ENCODE measurements at places on chromosomes 4 and X.

DNA sequence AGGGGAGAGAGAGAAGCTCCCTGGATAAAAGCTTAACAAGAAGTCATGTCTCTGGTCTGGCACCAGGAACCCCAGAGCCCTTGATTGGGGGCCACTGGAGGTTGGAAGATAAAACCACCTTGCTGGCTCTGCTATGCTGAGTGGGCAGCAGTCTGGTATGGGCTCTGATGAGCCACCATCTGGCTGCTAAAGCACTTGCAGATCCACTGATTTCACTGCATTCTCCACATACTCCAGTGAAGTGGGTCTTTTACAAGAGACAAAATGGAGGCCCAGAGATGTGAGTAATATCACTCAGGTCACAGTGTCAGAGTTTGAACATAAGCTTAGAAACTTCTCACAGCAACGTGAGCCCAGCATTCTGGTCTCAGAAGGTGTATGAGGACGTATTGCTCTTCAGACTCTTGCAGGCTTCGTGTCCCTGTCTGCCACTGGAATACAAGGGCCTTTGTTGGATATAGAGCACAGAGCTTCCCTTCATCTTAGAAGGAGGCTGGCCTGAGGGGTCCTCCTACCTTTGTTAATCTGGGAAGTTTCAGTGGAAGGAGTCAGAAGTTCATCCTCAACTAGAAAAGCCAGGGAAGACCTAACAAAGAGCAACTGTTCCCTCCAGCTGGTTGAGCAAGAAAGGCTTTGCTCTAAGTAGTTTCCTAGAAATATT lies 11.8 kb downstream of the CLDN2 start:
- no peak for DNase-seq

- no peak for DNase-seq
Measured at GRCh38 chr4:26074712-26075430, 160.9 kb downstream of the SMIM20 start.

DNA sequence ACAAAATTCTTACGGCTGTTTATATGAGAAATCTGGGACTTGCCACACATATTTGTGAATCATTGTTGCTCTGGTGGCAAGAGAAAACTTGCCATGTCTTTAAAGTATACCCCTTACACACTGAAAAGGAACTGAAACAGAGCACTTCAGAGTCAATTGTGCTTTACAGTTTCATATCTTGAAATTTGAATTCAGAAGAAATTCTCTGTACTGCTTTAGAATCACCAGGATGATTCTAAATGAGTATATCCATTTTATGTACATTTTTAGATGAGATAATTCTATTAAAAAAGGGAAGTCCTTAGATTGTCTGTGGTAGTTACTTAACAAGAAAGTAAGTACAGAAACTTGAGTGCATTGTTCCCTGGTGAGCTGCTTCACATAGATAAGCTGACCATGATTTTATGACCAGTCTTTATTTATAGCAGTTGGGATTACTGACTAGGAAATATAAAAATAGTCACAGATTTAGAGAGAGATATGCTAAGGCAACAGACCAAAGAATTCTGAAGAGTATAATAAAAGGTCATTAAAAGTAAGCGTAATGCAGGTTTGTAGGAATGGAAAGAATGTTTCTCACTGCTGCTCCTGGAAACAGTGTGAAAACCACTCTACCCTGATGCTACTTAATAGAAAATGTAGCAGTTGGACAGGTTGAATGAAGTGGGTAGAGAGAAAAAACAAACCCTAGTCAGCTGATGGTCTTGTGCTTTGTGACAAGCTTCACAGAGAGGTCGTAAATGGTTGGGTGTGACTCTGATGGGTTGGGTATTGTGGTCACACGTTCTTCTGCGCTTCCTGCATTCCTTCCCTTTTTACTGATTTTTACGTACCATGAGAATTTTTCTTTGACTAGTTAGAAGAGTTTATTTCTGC lies 41.0 kb downstream of the FNIP2 start:
- DNase-seq, result peak; percentile 85

- DNase-seq, result peak; percentile 8
Measured at GRCh38 chr4:117971403-117971802, 62.9 kb upstream of the NDST3 start.

GRCh38 chr4:7485096-7485495 lies 50.4 kb upstream of the PSAPL1 start:
- no peak for DNase-seq

- no peak for DNase-seq
Measured at GRCh38 chr4:54723220-54723619, 65.5 kb downstream of the KIT start.

DNA sequence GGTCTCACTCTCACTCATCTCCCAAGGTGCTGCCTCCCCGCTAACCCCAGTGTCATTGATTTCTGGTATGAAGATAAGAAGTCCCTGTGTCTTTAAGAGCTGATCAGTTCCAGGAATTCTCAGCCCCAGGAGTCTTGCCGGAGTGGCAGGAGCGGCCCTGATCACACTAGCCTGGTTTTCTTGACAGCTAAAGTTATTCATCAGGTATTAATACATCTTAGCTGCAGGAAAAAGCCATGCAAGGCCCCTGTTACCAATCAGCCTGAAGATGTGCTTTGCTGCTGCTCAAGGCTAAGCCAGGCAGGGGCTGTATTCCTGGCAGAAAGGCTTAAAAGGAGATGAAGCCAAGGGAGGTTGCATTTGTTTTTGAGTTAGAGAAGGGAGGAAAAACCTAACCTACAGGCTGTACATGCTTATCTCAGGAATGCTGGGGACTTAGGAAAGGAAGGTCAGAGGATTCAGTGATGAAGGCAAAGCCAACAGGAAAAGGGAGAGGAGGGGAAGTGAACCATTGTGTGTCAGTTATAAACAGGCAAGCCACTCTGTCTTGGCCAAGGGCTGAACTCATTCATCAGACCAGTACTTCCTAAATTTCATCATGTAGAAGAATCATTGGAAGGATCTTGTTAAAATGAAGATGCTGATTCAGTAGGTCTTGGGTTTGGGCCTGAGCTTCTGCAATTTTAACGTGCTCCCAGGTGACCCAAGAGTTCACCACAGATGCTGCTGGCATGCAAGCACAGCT lies 8.6 kb downstream of the SRPX start:
- no peak for DNase-seq

DNA sequence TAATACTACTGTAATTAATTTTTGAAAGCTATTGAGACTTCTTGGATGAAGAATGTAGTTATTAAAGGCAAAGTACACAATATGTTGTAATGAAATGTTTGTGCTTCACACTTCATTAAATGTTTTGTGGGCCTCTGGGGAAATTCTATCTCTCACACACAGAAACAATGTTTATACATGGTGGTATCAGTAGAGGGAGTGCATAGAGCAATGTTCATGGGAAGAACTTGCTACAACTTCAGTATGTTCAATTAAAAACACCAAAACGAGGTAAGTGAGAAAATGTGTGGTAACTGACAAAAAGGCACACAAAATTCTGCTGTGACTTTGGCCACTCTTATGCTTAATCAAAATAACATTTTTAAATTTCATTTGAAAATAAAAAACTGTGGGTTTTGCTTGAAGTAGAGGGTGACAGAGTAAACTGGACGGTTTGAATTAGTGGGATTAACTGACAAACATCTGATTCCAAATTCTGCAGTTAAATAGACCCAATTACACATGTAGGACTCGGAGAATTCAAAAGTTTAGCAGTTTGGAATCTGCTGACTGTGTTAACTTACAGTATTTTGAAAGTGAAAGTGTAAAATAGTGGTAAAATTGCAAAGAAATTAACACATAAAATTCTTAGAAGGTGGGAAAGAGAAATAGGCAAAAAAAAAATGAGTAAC lies 111.4 kb upstream of the TTC29 start:
- DNase-seq, result peak; percentile 42

- DNase-seq, result no peak
Measured at GRCh38 chr4:61309616-61310015, 109.5 kb downstream of the ADGRL3 start.

GRCh38 chr4:6225469-6225868 lies 25.1 kb upstream of the JAKMIP1 start:
- DNase-seq, result no peak

- no peak for DNase-seq
Measured at GRCh38 chr4:178414042-178414441, 971.8 kb upstream of the AGA start.

DNA sequence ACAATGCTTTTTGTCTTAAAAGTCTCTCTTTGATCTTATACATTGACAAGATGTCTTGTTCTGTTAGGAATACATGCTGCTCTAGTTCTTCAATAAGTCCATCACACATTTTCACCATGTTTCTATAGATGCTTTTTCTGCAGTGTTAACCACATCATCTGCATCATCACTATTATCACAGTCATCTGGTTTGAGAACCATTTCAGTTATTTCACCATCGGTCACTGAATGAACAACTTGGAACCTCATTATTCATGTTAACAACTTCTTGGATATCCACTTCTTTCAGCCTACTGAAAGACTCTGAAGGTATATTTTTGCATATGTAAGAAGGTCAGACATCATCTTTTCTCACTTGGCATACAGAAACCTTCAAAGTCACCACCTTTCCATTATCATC lies 975.2 kb downstream of the STIM2 start:
- no peak for DNase-seq

DNA sequence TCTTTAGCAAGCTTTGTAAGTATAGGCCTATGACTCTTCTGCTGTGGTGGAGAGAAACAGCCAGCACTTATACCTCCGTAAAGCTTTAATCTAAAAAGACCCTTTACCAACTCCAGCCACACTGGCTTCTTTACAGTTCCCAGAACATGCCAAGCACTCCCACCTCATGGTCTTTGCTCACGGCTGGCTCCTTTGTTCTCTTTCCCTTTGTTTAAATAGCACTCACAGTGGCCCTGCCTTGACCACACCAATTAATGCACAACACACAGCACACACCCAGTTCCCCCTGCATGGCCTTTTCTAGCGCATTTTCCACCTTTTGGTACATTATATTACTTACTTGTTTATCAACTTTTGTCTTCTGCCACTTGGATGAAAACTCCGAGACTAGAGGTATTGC lies 18.9 kb downstream of the PPID start:
- DNase-seq, result no peak

DNA sequence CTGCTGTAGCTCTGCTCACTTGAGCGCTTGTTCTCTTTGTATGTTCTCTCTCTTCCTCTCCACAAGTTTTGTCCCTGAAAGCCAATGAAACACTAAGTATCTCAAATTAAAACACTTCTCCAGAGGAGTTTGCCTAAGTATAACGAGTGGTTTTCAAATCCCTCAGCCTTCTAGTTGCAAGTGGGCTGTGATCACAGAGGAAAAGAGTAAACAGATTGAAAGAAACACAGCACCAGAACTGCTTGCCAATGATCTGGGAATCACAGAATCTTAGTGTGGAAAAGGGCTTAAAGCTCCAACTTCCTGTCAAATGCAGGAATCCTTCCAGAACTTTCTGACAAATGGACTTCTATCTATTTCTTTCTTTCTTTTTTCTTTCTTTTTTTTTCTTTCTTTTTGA lies 4.8 kb upstream of the PRSS12 start:
- DNase-seq, result no peak

DNA sequence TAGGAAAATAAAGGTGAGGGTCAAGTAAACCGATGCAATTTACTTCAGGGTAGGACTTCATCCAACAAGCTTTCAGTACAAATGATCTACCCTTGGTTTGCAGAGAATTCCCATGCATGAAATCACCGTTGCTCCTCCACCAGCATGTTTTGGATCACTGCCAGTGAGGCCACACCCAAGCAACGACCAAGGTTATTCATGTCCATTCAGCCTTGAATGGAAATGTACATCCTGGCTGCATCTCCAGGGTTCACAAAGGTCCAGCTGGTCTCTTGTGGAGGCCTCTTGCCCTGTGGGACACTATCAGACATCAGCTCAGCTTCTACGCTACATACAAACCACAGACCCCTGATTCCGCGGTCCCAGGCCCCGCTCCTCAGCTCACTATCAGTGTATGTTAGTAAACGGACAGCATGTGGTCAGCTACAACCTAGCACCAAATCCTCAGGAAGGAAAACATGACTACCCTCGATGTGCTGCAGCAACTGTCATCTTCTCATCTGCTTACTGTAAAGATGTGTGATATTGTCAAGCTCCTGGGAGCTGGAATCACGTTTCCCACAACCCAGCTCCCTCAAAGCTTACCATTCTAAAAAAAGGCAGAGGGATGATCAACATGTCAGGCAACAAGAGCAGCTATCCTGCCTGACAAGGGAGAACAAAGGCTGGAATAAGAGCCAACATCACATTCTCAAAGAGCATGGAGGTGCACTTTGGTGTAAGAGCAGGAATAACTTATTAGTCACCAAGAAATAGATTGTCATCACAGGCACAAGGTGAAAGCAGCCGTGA lies 4.9 kb downstream of the LYAR start:
- DNase-seq, result no peak

DNA sequence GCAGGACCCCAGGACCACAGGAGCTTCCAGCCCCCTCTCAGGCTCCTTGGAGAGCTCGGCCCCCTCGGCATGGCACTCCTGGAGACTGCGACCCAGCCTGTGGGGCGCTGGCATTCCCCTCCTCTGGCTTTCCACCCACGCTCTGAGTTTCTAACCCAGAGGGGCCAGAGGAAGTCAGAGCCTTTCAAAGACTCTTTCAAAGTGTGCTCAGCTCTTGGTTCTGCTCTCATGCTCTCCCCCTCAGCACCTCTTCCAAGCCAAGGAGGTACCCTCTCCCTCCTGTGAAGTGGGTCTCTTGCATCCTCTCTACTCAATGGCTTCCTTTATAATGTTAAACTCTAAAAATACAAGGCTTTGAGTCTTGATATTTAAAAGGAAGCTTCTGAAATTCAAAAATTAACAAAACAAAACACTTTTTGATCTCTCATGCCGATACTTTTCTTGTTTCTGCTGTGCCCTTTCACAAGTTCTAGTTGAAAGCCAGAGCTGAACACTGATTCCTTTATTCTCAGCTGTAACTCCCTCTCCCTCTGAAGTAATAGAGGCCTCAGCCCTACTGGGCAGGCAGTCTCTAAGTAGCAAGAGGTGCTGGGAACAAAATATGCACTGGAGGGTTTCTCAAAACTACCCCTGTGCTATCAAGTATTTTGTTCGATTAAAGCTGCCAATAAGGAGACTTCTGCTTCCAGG lies 82.8 kb downstream of the NAT8L start:
- DNase-seq, result no peak

DNA sequence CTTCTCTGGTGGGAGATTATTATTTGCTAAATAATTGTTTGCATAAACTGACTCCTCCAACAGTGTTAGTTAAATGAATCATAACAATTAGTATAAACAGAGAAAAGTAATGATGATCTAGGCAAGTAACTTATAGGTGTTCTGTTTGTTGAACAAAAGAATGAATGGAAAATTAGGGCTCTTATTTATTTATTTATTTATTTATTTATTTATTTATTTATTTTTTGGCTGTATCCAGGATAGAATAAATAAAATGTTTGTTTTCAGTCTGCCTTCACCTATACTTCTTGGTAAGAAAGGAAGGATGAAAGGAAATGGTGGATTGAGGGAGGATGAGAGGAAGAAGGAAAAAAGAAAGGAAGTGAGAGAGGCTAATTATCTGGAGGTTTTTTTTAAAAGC lies 561.6 kb upstream of the MAGEB2 start:
- DNase-seq, result no peak

- no peak for DNase-seq
Measured at GRCh38 chrX:71536285-71536684, 3.4 kb downstream of the OGT start.

DNA sequence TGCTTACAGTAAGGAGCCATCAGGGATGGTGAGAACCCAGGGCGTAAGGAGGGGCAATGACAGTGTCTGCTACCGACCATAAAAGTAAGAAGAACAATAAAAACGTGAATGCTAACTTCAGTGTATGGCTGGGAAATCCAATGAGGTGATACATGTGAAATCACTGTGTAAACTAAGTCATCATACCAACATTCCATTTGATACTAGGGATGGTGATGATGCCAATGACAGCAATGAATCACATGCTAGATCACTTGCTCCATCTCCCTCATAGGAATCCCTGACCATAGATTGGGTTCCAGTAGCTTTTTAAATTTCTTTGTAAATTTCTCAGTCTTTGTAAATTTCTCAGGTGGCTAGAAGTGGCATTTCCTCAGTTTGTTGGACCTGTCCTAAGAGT lies 146.3 kb downstream of the SMIM20 start:
- no peak for DNase-seq
